Esophagus squamous epithelium (tissue), 5 donors: ENCODE measurements at places on chromosomes 5 and 9. TPM values are rescaled to one million over a fixed set of nuclear protein-coding genes. Genes with fewer than 3 reads are reported as not detected.
A peak's percentile ranks its signal among the peaks of the same experiment; 100 is the strongest.

Gene RFK
- total RNA-seq = 10.4 TPM

Gene GABBR2
- not detected for total RNA-seq

DNA sequence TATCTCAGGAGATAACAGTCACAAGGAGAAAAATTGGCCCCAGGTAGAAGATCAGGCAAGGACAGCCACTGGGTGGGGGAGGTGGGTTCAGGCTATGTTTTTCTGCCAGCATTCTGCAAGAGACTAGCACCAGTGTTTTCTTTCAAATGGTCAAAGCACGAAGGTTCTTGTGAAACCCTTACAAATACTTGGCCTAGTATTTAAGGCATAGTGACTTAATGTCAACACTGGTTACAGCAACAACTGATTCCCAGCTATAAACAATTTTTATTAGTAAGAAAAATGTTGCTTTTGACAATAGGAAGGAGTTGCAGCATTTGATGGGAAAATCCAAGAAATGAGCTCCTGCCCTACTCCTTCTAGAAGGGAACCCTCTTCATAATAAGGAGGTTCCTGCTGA, 349.6 kb downstream of the SLIT3 start:
- DNase-seq = no peak
- H3K4me1 ChIP-seq = peaks cover 14% of the 10 kb centered on the region
- peak overlapping the region; percentile 36 for H3K27ac ChIP-seq
- no peaks in the 10 kb centered on the region for H3K27me3 ChIP-seq

GRCh38 chr5:114360357-114360756, 1.5 kb upstream of the KCNN2 start:
- DNase-seq = no peak
- H3K4me3 ChIP-seq = peak overlapping the region; percentile 53
- H3K27me3 ChIP-seq = peaks cover 66% of the 10 kb centered on the region
- H3K27ac ChIP-seq = no peak overlapping the region

DNA sequence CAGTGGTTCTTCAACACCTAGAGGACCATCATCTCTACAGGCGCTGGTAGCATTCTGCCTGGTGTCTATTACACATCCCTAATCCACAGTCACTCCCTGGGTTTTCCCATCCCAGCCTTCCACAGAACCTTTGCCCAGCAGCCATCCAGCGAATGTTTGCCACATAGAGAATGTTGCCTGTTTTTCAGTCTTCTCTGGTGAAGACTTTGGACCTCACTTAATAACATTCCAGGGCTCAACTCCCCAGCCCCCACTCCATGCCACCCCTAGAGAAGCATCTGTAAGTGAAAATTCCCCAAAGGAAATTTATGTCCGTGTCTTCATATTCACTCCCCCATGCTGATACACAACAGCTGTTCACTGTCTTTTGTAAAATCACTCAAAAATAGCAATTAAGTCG, 249.6 kb downstream of the AOPEP start:
- no peak overlapping the region for H3K27ac ChIP-seq
- no peaks in the 10 kb centered on the region for H3K27me3 ChIP-seq
- H3K4me3 ChIP-seq = no peak overlapping the region
- no peak for DNase-seq

Gene LECT2
- not detected for total RNA-seq

DNA sequence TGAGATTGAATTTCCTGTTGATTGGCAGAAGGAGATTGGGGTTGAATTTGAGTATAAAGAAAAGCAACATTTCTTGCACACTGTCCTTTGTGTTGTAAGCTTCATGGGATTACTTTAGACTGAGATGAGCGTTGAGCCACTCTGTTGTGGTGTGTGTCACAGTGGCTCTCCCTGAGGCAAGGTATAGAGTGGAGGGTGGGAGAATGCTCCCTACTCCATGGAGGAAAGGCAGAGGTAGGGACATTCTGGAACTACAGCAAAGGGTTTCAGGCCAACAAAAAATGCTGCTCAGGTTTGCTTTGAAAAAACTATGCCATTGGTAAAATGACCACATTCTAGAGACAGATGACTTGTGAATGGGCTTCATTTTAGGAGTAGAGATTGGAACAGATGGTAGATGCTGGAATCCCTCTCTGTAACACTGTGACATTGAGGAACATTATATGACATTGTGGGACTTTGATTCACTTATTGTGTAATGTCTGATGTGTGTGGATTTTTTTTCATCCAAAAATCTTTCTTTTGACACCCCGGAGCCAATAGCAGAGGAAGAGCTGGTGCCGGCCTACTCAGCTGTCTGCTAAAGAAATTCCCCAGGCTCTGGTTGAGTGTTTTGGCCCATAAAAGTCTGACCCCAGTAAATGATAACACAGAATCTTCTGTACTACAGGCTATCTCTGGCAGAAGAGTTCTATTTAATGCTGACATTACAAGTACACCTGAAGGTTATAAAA, 6.2 kb upstream of the CEP120 start:
- no peak for DNase-seq
- no peak overlapping the region for H3K4me3 ChIP-seq

- no peak for DNase-seq
- no peak overlapping the region for H3K4me3 ChIP-seq
- no peaks in the 10 kb centered on the region for H3K4me1 ChIP-seq
- H3K27ac ChIP-seq = no peak overlapping the region
Measured at GRCh38 chr9:3080951-3081350, 237.1 kb upstream of the PUM3 start.
